Panc1 (cell line): ENCODE measurements at places on chromosomes 3 and 15.

GRCh38 chr15:77636209-77636608 lies 3.5 kb upstream of the LINGO1 start:
- no peak for DNase-seq

DNA sequence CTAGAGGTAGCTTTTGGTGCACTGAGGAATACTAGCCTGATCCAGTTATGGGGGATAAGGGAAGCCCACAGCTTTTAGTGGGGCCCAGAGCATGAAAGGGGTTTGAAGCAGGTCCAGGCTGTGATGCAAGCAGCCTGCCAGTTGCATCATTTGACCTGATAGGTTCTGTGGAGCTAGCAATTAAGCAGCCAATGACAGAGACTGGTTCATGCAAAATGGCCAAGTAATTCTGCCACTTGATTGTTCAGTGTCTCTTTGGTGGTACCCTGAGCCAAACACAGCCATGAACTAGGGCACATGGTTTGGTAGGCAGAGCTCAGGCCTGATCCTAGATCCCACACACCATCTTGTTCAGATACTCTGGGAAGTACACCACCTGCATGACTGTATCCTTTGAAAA lies 91.0 kb upstream of the PRR23C start:
- DNase-seq: no peak

DNA sequence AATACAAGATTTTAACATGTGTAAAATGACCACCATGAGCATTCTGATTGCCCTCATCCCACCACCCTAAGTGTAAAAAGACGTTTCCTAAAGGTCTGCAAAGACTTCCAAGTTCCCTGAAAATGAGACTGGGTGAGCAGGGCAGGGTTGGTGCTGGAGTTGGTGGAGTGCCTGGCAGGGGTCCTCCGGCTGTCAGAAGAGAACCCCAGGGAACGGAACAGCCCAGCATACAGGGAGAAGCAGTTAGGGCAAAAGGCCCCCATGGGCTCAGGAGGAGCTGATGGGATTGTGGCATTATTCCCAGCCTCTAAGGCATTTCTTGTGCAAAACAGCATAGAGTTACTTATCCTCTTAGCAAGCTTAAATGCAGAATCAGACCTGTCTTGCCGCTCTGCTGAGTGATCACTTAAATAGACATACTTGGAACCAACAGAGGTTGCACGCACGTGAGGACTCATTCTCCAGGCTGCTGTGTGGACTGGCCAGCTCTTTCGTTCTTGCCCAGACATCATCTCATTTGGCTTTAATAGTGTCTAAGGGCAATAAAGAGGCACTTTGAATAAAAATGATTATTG lies 36.0 kb downstream of the XYLB start:
- DNase-seq: no peak

- no peak for DNase-seq
Measured at GRCh38 chr15:66388576-66388975, 1.9 kb downstream of the MAP2K1 start.

DNA sequence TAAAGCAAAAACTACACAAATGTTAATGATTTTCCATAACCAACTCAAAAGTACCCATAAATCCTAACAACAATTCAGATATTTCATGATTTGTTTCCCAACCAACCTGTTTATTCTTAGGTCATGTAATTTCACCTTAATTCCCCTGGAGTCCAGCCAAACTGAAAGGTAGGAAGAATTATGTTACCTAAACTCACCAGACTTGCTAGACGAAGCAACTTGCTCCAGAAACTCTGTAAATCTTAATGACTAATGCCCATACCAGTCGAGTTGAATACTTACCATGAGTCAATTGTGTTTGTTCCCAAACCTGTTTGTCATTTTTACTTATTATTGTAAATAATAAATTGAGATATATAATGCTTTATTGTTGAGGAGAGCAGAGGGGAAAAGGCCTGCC lies 1030.0 kb downstream of the TBL1XR1 start:
- DNase-seq: no peak
